NCI-H1105 (cell line): ENCODE measurements at places on chromosomes 11 and 22.

- no peak for DNase-seq
Observed at GRCh38 chr11:35146074-35146521, 7.1 kb downstream of the CD44 start.

DNA sequence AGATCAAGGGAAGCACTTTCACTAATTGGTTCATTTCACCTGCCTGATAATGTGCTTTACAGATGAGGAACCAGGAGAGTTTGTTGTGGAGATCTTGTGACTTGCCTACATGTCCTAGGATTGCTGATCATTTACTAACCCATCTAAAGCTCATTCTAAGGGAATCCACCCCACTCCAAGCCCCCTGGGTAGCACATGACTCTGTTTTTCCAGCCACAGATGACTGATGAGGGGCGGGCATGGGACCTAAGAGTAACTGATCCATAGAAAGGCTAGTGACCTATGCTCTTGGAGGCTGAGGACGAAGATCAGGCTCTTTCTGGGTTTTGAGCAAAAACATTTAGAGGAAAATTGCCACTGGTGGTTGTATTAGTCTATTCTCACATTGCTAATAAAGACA is 378.1 kb downstream of the CADM1 start:
- no peak for DNase-seq

GRCh38 chr11:96328395-96329010 is 14.5 kb downstream of the MAML2 start:
- DNase-seq = no peak

GRCh38 chr11:133070791-133071190 is 461.5 kb downstream of the OPCML start:
- no peak for DNase-seq

DNA sequence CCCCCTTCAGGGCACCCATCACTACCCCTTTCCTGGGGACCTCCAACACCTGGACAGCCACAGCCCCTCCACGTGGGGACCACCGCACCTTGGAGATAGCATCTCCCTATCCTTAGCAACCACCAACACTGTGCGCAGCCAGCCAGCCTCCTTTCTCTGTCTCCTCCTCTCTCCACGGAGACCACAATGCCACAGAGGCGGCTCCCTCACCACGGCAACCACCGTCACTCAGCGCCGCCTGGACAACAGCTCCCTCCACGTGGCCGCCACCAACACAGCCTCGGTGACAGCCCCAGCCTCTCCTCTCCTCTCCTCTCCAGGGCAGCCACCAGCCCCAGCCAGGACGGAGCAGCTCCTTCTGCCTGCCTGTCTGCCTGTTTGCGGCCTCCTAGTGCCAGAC is 10.5 kb downstream of the ELFN2 start:
- no peak for DNase-seq
